Stimulated activated CD4-positive, alpha-beta T cell treated with anti-CD3 and anti-CD28 coated beads, TNF-alpha, amount 100 ng/mL, for 48 hours (primary cell): ENCODE measurements at places on chromosomes 12 and 14.

GRCh38 chr14:20807304-20808161, 4.9 kb upstream of the RNASE1 start:
- DNase-seq = no peak

DNA sequence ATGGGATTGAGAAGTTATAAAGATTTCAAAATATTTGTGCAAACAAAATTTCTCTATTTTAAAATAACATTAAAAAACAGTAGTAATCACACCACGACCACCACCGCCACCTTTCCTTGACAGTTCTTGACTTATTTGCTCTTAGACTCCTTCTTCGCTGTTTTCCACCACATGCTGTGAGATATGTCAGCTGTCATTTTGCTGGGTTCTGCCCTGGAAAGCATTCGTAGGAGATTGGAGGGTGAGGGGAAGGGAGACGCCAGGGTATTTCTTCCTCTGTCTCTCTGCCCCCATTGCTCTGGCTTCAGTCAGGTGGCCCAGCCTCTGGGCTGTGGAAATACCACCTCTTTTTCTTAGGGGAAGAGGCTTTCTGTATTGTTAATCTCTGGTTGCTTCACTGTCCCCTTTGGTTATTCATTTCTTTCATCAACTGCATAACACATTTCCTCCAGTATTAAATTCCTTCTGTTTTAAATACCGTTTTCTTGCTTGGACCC, 186.2 kb downstream of the NEDD1 start:
- DNase-seq = no peak

DNA sequence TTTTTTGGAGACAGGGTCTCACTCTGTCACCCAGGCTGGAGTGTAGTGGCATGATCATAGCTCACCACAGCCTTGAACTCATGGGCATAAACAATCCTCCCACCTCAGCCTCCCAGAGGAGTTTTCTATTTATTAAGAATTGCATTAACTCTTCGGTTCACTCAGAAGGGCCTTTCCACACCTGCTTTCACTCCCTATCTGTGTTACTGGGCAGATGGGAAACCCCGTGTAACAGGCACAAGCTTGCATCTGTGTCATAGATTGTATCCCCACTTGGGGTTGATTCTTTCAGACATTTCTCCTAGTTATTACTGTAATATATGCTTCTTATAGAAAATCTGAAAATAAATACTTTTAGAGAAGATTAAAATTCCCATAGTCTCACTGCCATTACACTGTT, 38.7 kb downstream of the STX2 start:
- DNase-seq = no peak

DNA sequence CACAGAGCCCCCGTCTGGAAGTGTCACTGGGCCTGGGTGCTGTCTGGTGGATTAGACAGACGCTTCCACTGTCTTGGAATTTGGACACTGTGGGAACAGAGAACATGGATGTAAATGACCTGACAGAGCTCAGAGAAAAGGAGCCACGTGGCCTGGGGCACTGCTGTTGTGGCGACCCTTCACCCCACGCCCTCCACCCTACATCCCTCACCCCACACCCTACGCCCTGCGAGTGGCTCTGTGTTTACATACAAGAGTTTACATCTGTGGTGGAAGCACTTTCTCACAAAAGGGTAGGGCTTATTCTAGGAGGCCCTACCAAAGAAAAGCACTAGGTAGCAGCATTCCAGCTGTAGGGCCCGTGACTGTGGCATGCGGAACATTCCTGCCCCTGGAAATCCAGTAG, 47.7 kb downstream of the B4GALNT3 start:
- no peak for DNase-seq

DNA sequence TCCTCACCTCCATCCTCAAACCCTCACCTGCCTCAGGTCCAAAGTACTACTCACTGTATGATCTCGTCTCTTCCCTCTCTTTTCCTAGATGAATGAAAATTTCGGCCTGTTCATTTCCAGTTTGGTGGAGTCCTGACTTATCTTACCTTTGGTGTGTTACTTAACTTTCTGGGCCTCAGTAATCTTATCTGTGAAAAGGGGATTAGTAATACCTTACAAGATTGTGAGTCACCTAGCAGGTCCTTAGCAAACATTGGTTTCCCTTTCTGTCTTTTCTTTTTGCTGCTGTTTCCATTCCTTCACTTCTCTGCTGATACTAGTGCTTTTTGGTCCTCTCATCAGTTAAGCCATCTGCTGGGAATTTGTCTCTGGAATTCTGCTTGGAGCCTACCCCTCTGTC, 52.8 kb downstream of the AKAP6 start:
- DNase-seq = no peak

DNA sequence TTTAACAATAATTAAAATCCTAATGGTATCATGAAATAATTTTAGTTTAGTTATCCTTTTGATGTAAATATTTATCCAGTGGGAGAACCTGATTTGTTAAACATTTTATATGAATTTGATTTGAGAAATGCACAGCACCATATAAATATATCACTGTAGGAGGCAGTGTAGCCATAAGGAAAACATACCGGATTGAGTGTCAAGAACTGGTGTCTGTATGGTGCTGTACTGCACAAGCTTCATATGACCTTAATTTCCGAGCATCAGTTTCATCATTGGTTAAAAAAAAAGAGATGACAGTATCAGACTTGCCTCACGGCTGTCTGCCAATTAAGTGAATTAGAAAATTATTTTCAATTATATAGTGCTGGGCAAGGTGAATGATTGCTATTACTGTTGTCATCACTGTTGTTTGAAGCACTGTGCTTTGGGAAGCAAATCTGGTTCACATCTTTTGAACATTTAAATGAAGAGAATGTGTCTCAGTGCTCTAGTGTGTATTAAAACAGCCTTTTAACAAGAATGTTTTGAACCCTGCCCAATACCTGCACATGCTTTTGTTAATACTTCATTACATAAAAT, 72.1 kb downstream of the TMTC2 start:
- DNase-seq = no peak

GRCh38 chr12:48980953-48981756, 3.0 kb downstream of the WNT1 start:
- DNase-seq = no peak

- no peak for DNase-seq
These were observed 92.1 kb upstream of the FZD10 start for GRCh38 chr12:130070126-130070611.

DNA sequence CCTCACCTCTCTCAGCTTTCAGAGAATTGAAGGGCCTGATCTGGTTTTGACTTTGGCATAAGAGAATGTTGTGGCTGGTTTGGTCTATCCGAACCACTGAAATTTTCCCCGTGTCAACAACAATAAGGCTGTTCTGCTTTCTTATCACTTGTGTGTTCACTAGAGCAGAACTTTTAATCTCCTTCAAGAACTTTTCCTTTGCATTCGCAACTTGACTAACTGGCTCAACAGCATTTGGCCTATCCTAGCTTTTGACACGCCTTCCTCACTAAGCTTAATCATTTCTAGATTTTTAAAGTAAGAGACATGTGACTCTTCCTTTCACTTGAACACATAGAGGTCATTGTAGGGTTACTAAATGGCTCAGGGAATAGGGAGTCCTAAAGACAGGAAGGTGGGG, 25.9 kb upstream of the EDDM3A start:
- no peak for DNase-seq

- peak; percentile 54 for DNase-seq
These were observed 178.5 kb upstream of the OR4E1 start for GRCh38 chr14:21852061-21852664.

- DNase-seq = no peak
These were observed 695 bp upstream of the TNFAIP2 start for GRCh38 chr14:103122585-103122946.

DNA sequence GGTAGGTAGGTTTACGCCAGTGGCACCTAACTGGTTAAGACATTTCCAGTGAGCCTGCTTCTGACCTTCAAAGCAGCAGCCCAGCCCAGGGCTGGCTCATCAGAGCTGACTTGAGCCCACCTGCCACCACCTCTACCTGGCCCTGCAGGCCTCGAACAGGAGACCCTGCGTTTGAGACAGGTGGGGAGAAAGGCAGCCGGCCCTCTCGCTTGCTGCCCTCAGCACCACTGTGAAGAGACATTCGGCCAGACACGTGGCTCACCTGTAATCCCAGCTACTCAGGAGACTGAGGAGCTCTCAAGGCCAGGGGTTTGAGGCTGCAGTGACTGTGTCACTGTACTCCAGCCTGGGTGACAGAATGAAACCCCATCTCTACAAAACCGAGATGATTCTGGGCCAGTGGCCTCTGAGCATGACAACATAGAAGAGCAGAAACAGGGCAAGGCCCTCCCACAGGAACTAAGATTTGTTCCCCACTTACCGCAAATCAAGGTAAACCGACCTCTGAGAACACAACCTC, 74.2 kb downstream of the TESC start:
- DNase-seq = no peak

- no peak for DNase-seq
These were observed 891 bp downstream of the SPRYD4 start for GRCh38 chr12:56469007-56469930.

GRCh38 chr12:114275932-114276785, 129.8 kb downstream of the TBX5 start:
- no peak for DNase-seq

- DNase-seq = peak; percentile 58
These were observed 51.0 kb downstream of the BMAL2 start for GRCh38 chr12:27383429-27384260.

DNA sequence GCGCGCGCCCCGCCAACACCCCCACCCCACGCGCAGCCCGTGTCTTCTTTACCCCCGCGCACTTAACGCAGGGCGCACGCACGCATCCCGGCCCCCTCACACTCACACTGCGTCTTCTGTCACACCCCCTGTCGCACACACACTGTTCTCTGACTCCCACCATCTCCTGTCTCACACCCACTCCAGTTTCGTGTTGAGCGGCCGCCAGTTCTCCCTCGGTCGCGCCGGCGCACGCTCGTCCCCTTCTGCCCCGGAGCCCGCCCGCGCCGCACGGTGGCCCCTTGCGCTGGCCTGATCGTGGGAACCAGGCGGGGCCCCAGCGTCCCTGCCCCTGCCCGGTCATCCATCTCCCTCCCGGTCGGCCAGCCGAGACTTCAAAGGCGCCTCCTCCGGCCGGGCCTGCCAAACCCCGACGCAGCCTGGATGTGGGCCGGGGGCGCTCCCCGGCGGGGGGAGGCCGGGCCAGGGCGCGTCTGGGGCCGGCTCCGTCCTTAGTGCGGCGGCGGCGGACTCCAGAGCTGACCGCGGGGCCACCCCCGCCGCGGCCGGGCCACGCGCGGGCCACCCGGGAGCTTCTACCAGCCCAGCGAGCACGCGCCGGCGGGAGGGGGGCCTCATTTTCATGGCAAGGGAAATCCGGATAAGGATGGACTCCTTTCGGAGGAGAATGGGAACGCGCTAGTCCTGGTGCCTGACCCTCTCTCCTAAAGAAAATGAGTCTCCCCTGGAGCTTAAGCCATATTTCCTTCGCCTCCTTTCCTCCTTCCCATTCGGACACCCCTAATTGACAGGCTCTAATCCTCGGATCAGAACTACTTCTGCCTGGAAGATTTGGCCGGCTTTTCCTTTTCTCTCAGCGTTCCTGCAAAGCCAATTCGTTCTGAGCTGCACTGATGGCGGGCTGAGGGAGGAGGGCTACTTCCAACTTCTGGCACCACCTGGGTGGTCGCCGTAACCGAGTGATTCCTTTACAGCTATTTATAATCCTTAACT, 82.0 kb upstream of the HMGA2 start:
- no peak for DNase-seq

DNA sequence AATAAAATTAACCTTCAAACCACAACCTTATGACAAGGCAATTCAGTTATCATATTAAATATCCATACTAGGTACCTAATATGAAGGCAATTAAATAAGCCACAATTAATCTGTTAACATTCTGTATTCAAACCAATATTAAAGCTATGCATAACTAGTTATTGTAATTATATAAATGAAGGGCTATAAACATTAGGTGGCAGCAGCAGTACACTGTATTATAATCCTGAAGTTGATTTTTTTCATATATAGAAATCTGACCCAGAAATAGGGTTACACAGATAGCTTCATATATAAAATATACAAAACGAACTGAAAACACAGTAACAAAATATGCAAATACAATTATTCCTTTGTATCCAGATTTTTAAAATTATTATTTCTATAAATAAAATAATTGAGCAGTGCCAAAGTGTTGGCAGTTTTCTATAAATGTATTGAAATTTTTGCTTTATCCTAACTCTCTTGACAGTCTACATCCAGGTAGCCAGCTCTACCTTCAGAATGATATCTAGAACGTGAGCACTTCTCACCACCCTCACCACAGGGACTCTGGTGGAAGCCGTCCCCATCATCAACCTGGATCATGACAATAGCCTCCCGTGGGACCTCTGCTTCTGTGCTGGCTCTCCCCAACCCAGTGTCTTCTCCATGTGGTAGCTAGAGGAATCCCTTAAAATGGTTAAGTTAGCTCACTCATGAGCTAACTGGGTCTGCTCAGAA, 136.2 kb downstream of the MED13L start:
- no peak for DNase-seq

- DNase-seq = no peak
These were observed at the start of gene LTBP2 for GRCh38 chr14:74611650-74612349. LTBP2 (minus strand) TSS chr14:74612237; CDS start chr14:74611944, 293 bp downstream.

DNA sequence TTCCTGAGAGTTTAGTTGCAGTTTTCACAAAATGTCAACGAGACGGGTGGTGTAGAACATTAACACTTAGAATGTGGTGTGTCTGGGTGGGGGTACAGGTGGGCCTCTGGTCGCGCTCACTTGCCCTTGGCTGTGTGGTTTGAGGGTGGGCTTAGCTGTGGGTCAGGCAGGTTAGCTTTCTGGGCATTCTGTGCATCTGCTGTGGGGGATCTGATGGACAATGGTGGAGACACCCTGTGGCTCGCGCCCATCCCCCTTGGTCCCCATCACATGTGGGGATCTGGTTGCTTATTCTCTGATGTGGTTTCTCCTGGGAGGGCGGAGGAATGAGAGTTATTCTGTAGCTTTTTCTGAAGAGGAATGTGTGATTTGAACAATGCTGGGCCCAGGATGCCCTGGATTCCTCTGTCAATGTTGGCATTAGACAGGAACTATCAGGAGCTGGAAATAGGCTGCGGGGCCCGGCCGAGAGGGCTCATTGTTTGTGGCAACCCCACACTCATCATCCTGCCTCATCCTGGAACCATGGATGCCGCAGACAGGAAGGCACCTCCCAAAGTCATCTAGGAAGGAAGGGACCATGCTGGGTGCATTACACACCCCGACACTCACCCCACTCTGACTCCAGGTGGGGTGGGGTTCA, 101.6 kb downstream of the TSPAN9 start:
- no peak for DNase-seq

DNA sequence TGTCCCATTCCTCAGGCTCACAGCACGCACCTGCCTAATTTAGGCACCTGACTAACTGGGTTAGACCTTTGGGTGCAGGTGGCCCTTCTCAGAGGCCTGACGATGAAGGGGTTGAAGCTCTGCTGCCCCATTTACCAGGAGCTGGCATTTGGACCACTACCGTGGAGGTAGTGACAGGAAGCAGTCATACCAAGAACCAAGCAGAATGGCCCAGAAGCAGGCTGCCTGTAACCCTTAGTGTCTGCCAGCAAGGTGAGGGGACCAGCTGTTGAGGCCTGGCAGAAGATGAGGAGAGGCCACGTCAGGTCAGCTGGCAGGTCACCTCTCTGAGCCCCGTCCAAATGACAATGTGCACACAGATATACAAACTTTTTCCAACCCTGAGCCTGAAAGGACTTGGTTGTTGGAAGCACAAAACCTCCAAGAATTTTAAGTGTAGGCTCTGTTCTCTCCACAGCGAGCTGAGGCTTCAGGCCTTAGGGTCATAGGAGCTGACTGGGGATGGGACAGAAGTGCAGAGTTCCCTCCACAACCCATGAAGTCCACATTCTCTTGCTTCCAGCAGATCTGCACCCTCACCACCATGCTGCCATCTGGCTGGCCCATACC, 23.1 kb downstream of the VASH1 start:
- DNase-seq = no peak
